Stomach (tissue), 19 donors: ENCODE measurements at places on chromosomes 7 and 10. TPM values are rescaled to one million over a fixed set of nuclear protein-coding genes. Genes with fewer than 3 reads are reported as not detected.

DNA sequence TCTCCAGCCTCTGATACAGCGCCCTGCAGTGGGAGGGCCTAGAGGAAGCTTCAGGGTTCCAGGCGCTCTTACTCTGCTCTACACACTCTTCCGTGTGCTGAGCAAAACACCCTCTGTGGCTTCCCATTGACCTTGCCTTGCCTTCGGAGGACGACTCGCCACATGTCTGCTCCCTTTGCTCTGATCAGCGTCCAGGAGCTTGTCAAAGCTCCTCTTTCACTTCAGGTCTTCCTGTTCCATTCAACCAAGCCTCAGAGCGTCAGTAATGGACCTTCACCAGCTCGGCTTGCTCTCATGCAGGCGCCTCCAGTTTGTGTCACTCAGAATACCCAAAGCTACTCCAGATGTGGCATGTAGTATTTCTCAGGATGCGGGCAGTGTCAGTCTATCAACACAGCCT lies 173.9 kb downstream of the ARID5B start:
- H3K4me3 ChIP-seq = no peak overlapping the region
- H3K4me1 ChIP-seq = peaks cover 42% of the 10 kb centered on the region
- DNase-seq = no peak
- H3K27ac ChIP-seq = no peak overlapping the region

DNA sequence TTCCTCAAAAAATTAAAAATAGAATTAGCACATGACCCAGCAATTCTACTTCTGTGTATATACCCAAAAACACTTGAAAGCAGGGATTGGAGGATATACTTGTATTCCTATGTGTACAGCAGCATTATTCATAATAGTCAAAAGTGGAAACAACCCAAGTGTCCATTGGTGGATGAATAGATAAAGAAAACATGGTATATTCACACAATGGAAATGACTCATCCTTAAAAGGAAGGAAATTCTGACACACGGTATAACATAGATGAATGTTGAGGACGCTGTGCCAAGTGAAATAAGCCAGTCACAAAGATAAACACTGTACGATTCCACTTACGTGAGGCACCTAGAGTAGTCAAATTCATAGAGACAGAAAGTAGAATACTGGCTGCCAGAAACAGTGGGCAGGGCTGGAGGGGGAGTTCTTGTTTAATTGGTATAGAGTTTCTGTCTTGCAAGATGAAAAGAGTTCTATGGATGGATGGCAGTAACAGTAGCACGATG lies 26.6 kb upstream of the KAT6B start:
- H3K27ac ChIP-seq = no peak overlapping the region
- H3K4me3 ChIP-seq = no peak overlapping the region
- DNase-seq = no peak
- no peaks in the 10 kb centered on the region for H3K36me3 ChIP-seq
- H3K27me3 ChIP-seq = no peaks in the 10 kb centered on the region

DNA sequence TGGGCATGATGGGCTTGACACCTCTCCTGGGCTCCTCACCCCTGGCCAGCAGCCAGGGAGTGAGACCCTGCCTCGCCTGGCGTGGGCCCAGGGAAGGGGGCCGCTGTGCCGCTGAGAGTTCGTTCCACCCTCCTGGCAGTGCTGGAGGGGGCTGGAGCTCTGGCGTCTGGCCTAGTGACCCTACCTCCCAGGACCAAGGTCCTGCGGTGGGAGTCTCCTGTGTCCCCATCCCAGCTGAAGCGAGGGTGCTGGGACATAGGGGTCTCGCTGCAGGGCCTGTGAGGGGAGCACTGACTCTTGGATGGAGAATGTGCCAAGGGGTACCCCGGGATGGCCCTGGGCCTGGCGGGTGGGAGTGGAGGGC lies 1.2 kb downstream of the GTF2IRD1 start:
- no peaks in the 10 kb centered on the region for H3K27me3 ChIP-seq
- H3K4me1 ChIP-seq = peaks cover 10% of the 10 kb centered on the region
- no peaks in the 10 kb centered on the region for H3K36me3 ChIP-seq

GRCh38 chr10:68083953-68084352 lies 8.9 kb upstream of the HERC4 start:
- DNase-seq = no peak
- H3K27me3 ChIP-seq = peaks cover 4% of the 10 kb centered on the region
- no peaks in the 10 kb centered on the region for H3K4me1 ChIP-seq

GRCh38 chr10:109721453-109722064 lies 201.8 kb downstream of the XPNPEP1 start:
- H3K27me3 ChIP-seq = no peaks in the 10 kb centered on the region
- no peak overlapping the region for H3K27ac ChIP-seq
- no peak overlapping the region for H3K4me3 ChIP-seq
- no peaks in the 10 kb centered on the region for H3K36me3 ChIP-seq
- no peaks in the 10 kb centered on the region for H3K4me1 ChIP-seq
- no peak for DNase-seq

The KLHL7 gene
- 55.9 TPM for total RNA-seq

The ANKRD30A gene
- 0.18 TPM for total RNA-seq

- H3K4me1 ChIP-seq = peaks cover 4% of the 10 kb centered on the region
- DNase-seq = no peak
- no peaks in the 10 kb centered on the region for H3K36me3 ChIP-seq
- H3K27me3 ChIP-seq = no peaks in the 10 kb centered on the region
- H3K4me3 ChIP-seq = no peak overlapping the region
Measured at GRCh38 chr10:27815261-27815660, 69.6 kb upstream of the MKX start.

DNA sequence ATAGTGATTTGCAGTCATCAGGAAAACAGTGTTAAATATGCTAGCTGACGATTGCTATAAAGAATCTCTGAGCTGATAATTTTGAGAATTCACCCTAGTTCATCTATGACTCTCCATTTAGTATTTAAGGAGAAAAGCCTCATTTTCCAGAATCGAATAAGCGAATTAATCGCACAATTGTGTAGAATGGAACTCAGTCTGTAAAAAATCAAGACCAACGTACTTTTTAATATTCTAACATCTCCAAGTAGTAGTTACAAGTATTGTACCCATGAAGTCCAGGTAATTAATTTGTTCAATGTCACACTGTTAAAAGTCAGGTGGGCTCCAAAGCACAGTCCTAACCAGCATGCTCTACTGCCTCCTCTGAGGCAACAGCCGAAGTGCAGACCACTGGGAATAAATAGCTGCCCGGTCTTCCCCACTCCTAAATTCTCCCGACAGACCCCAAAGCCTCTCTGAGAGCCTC lies 380 bp upstream of the AGBL3 start:
- H3K27me3 ChIP-seq = no peaks in the 10 kb centered on the region
- DNase-seq = no peak
- peak overlapping the region; percentile 95 for H3K27ac ChIP-seq
- peaks cover 9% of the 10 kb centered on the region for H3K4me1 ChIP-seq

DNA sequence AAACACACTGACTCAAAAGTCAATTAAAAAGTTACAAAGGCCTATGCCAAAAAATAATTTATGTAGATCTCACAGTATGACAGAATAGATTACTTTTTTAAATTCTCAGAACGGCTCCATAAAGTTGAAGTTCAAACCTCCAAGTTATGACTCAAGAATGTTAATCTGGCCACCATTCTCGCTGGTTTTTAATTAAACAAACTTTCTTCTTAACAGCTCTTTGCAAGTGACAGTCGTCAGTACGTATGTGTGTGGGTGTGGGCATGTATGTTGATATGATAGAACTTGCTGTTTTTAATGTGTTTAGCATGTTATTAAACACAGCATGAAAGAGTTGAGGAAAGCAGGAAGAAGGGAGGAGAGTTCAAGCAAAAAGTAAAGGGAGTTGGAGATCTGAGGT lies 18.5 kb downstream of the PRKCQ start:
- no peak for DNase-seq
- H3K36me3 ChIP-seq = no peaks in the 10 kb centered on the region
- no peaks in the 10 kb centered on the region for H3K4me1 ChIP-seq
- H3K27ac ChIP-seq = no peak overlapping the region
- H3K4me3 ChIP-seq = no peak overlapping the region

The MACROH2A2 gene
- total RNA-seq = 19.3 TPM

The GHRHR gene
- total RNA-seq = not detected

DNA sequence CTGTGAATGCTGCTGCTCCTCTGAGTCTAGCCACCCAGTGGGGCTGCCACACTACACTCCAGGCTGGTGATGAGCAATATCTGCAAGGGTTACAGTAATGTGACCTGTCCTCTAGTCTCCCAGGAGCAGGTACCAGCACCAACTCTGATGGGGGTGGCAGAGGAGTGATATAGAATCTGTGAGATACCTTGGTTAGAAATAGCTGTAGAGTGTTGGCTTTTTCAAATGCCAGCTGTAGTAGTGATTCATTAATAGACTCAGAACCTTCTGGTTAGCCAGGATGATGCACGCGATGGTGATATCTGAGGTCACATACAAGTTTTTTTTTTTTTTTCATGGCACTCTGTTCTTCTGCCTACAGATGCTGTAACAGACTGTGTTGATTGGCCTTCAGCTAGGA lies 757.1 kb downstream of the INHBA start:
- no peaks in the 10 kb centered on the region for H3K36me3 ChIP-seq
- no peaks in the 10 kb centered on the region for H3K4me1 ChIP-seq
- no peak overlapping the region for H3K27ac ChIP-seq
- no peak overlapping the region for H3K4me3 ChIP-seq
- no peaks in the 10 kb centered on the region for H3K27me3 ChIP-seq

GRCh38 chr10:103502849-103503660 lies 9.6 kb downstream of the NEURL1 start:
- no peak overlapping the region for H3K27ac ChIP-seq
- H3K36me3 ChIP-seq = no peaks in the 10 kb centered on the region
- H3K4me1 ChIP-seq = no peaks in the 10 kb centered on the region
- no peak for DNase-seq

DNA sequence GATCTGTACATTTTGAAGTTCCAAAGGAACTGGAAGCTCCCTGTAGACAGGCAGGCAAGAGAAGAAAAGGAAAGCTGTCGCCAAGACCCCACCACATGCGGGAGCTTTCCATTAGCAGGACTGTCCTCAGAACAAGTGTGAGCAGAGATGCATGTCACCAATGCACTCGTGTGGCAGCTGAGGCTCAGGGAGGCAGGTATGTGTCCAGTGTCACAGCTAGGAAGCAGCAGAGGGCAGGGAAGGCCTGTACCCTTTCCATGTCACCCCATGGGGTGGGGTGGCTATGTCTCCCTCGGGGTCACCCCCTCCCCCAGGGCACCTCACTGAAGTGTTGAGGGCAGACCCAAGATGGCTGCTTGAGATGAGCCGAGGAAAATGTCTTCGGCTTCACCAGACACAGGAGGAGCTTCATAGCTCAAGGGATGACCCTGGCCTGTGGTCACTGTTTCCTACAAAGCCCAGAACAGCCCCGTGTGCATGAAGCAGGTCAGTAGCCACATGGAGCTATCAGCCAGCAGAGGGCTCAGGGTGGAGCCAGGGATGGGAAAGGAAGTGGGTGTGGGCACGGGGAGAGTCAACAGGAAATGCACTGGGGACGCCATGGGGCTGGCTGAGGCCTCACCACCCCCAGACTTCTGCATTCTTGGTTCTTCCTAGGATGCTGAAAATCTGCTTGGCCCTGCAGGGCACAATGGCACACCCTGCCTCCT lies 96.6 kb downstream of the FAM53B start:
- peak overlapping the region; percentile 77 for H3K27ac ChIP-seq
- H3K36me3 ChIP-seq = no peaks in the 10 kb centered on the region
- H3K4me1 ChIP-seq = peaks cover 63% of the 10 kb centered on the region
- peak; percentile 65 for DNase-seq
- no peak overlapping the region for H3K4me3 ChIP-seq
- H3K27me3 ChIP-seq = no peaks in the 10 kb centered on the region

The KIAA1549 gene
- total RNA-seq = 4.1 TPM

The FBXL15 gene
- 315 TPM for total RNA-seq

The BHLHA15 gene
- 108 TPM for total RNA-seq

The PNLIPRP1 gene
- total RNA-seq = not detected

- H3K4me1 ChIP-seq = peaks cover 88% of the 10 kb centered on the region
- H3K36me3 ChIP-seq = peaks cover 42% of the 10 kb centered on the region
- no peaks in the 10 kb centered on the region for H3K27me3 ChIP-seq
- no peak for DNase-seq
- H3K27ac ChIP-seq = peak overlapping the region; percentile 92
Measured at GRCh38 chr7:2527505-2528467, 8.2 kb downstream of the LFNG start.

DNA sequence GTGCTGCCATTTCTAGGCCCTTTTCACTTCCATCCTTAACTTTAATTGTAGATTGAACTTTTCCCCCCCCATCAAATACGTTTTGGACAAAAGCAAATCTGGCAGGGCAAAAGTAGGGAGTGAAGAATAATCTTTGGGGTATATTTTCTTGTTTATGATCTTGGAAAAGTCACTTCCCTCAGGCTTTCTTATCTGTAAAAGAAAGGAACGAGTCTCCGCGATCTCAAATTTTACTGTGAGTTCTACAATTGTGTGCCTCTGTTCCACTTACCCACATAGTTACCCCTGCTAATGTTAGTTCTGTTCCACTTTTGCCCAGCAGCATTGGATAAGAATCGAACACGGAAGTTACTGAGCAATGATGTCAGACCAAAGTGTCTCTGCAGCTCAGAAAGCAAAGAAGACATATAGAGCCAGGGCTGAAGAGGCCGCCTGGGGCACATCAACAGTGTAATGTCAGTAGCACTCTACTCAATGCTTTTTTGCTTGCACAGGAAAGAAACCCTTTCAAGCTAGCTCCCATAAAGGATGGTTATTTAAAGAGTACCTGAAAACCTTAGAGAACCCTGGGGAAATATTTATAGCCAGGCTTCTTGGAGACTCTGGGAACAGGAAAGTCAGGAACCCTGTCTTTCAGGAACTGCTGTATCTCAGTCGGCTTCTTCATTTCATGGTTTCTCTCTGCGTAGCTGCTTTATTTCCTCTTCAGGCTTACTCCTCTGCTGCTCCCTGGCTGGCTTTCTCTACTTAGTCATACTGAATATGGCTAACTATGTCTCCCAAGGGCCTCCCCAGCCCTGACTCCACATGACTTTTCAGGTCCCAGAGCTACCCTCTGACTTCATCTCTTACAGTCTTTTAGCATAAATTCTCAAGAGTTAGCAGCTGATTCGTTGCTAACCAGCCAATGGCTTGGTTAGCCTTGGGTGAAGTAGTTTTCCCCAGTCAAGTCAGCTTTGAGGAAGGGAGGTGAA lies 123.7 kb upstream of the FAM3C start:
- H3K27ac ChIP-seq = no peak overlapping the region
- H3K4me3 ChIP-seq = no peak overlapping the region
- H3K4me1 ChIP-seq = no peaks in the 10 kb centered on the region
- no peaks in the 10 kb centered on the region for H3K27me3 ChIP-seq
- H3K36me3 ChIP-seq = no peaks in the 10 kb centered on the region

- no peak within 1 kb of the TSS for H3K27ac ChIP-seq
- peaks cover 98% of the 10 kb centered on the region for H3K27me3 ChIP-seq
- H3K4me3 ChIP-seq = peak within 1 kb of the TSS; percentile 19
Measured at GRCh38 chr7:289756-290553, at the start of gene FOXL3. FOXL3 (plus strand) TSS chr7:290170; CDS start chr7:290170, 0 bp downstream.

DNA sequence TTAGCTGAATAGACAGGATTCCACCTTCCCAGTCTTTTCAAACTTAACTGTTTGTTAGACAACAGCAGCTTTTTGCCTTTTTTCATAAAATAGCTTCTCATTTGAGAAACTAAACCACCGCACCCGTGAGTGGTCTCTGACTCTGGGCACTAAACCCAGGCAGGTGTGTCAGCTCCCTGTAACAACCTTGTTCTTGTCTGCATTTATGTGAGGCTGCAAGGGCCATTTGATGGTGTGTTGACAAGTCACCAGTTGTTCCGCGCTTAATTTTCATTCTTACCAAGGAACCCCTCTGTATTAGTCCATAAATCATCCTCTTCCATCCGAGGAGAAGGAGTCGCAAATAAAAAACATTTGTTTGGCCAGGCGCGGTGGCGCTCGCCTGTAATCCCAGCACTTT lies 1.5 kb downstream of the STOX1 start:
- peak overlapping the region; percentile 59 for H3K4me3 ChIP-seq
- peaks cover 13% of the 10 kb centered on the region for H3K4me1 ChIP-seq

The ZC3HAV1L gene
- 31.9 TPM for total RNA-seq

GRCh38 chr10:42768581-42769152 lies 13.9 kb upstream of the BMS1 start:
- no peaks in the 10 kb centered on the region for H3K4me1 ChIP-seq
- H3K27ac ChIP-seq = no peak overlapping the region
- no peak for DNase-seq
- no peaks in the 10 kb centered on the region for H3K36me3 ChIP-seq

The HUS1 gene
- total RNA-seq = 12.3 TPM
